Cortex of kidney (tissue), 1 donor: ENCODE measurements at places on chromosomes 5 and 9.

- no peak for DNase-seq
Observed at GRCh38 chr5:43833961-43834360, 231.0 kb downstream of the NNT start.

- DNase-seq, result no peak
Observed at GRCh38 chr5:83922699-83923098, 202.0 kb upstream of the HAPLN1 start.

DNA sequence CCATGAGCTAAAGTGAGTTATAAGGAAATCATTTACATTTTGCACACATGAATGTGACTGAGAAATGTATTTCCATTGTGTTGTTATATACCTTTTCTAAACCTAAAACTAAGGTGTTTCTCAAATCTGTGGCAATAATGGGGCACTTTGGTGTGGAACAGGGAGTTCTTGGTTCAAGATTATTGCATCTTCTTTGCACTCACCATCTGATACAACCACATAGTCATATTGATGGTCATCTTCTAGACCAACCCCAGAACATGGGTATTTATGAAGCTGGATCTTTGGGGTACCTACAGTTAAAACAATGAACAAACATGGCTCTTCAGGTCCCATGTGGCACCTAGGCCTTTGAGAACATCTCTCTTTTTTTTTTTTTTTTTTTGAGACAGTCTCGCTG, 24.6 kb upstream of the SHOC1 start:
- no peak for DNase-seq

GRCh38 chr9:138076650-138077009, 199.0 kb downstream of the CACNA1B start:
- no peak for DNase-seq

- DNase-seq, result no peak
Observed at GRCh38 chr9:16247188-16247875, 623.1 kb downstream of the BNC2 start.

GRCh38 chr5:42366051-42366450, 57.2 kb upstream of the GHR start:
- DNase-seq, result no peak

- DNase-seq, result no peak
Observed at GRCh38 chr5:139473105-139473504, 2.3 kb downstream of the SMIM33 start.

DNA sequence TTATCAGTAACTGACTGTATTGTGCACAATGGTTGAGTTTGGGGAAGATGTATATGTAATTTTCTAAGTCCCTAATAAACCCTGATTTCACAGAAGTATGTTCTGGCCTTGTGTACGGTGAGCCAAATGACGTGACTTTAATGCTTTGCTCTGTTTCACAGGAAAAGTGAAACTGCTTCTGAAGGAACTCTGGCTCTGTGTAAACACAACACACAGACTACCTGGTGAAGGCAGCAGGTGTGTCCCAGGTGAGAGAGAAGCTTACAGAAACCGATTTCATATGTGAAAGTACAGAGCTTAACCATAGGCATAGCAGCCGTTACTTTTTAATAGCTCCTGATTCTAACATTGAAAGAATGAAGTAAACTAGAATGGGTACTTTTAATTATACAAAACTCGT, 31.9 kb downstream of the ICE1 start:
- no peak for DNase-seq

GRCh38 chr5:99349787-99350186, 421.0 kb upstream of the CHD1 start:
- no peak for DNase-seq

DNA sequence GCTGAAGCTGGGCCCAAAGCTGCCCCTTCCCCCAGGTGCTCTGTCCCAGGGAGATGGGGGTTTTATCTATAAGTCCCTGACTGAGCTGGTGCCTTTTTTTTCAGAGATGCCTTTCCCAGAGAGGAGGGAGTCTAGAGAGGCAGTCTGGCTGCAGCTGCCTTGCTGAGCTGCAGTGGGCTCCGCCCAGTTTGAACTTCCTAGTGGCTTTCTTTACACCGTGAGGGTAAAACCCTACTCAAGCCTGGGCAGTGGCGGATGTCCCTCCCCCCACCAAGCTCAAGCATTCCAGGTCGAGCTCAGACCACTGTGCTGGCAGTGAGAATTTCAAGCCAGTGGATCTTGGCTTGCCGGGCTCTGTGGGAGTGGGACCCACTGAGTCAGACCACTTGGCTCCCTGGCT, 41.3 kb downstream of the CAVIN4 start:
- no peak for DNase-seq

- DNase-seq, result no peak
Observed at GRCh38 chr9:127838375-127839078, 15.9 kb downstream of the ENG start.
